Type B pancreatic cell (in vitro differentiated cells): ENCODE measurements at places on chromosomes 2 and 18. TPM values are rescaled to one million over a fixed set of nuclear protein-coding genes. Genes with fewer than 3 reads are reported as not detected.
A peak's percentile ranks its signal among the peaks of the same experiment; 100 is the strongest.

The ATP6V1B1 gene
- total RNA-seq: 6.3 and 8.6 TPM in 2 replicates

The HOXD4 gene
- total RNA-seq: 37.0 TPM in 1 of 2 replicates, not detected in the other

The DPYSL5 gene
- 8.5 and 51.1 TPM in 2 replicates for total RNA-seq

DNA sequence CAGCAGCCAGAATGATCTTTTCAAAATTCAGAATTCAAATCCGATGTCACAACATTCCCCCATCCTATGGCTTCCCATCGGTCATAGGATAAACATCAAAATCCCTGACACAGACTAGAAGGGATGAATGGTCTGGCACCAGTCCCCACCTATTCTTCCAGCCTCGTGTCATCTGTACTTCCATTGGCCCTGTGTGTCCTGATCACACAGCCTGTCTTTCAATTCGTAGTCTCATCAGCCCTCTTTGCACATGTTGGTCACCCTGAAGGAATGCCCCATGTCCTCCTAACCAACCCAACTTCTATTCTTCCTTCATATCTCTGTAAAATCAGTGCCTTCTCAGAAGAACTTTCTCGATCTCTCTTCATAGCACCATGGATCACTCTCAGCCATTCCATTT is 157.2 kb downstream of the NEB start:
- no peak for DNase-seq

DNA sequence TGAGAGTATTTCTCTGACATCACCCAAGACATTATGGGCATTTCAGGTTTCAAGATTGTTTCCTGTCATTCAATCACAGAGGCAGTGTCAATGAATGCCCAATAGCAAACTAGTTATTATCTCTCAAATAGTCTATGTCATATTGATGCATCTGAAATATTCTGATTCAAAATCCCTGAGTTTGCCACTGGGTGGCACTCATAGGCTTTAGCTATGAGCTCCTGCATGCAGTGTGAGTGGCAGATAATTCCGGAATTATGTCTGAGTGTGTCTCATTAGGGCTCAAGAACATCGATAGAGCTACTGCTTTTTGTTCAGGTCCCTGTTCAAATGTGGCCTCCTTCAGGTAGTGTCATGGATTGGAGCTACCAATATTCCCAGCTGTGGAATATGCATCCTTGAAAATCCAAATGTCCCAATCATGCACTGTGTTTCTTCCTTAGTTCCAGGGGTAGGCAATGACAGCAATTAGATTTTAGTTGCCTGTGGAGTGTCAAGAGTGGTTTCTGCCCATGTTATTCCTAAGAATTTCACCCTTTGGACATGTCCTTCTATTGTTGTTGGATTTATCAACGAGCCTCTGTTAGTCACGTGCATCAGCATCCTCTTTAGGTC is 7.8 kb upstream of the OR6B3 start:
- DNase-seq: no peak

The IL36A gene
- not detected in 2 replicates for total RNA-seq

GRCh38 chr2:88450925-88451810 is 1.3 kb downstream of the FOXI3 start:
- no peak for DNase-seq

The ACTG2 gene
- total RNA-seq: 4.2 and 13.7 TPM in 2 replicates

DNA sequence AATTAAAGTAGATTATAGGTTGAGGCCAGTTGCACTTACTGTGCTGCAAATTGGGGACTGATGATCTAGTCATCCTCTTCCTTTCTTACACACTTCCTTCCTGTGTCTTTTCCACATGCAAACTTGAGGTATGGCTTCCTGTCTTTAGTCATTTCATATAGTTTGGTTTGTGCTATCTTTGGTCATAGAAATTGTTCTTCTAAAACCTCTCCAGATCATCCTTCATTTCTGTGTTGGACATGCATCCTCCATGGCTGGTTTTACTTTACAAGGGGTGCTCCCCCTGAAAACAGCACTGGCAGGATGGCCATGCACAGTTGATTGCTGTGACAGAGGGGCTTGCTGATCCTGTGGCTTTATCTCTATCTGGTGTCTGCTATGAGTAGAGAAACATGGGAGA is 36.5 kb downstream of the MGAT5 start:
- no peak for DNase-seq

DNA sequence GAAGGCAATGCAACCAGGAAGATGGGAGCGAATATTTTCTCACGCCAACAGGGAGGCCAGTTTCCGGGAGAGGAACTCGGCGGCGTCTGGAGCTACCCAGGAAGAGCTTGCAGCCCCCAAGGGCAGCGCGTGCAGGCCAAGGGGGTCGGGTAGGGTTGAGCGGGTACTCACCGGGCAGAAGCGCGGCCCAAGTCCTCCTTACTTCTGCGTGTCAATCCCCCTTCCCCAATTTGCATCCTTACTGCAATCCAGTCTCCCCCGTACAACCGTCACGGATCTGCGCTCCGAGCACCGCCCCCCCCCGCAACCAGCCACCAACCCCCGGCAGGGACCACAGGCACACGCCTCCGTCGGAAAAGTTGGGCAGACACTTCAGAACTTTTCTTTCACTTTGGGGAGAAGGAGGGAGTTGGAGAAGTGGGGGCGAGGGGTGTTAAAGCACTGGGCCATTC is 1.3 kb downstream of the ATP8B1 start:
- no peak for DNase-seq

DNA sequence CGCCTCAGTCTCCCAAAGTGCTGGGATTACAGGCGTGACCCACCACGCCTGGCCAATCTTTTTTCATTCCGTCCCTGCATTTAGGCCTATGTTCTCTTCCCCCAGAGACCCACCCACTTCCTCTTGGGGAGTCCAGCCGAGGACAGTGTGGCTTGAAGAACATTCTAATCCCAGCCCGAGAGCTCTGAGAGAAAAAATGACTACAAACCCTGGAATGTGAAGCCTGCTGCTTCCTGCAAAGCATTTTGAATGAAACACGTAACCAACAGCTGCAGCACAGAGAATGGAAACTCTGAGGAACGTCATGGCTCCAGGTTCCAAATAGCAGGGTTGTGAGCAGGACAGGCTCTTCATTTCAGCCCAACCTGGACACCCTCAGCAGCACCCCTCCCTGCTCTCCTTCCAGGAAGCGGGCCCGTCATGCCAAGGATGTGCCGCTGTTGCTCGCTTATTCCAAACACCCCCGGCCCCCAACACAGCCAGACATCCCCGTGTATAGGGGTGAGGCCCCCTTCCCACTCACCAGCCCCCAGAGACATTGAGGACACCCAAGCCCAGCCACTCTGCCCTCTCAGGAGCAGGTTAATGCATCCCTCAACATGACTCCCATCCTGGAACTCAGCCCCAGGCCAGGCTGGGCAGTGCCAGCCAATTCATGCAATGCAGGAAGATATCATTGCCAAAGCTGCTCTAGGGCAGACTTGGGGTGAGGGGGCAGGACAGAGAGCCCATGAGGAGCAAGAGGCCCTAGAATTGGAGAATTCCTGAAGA is 139.8 kb downstream of the ZFP36L2 start:
- DNase-seq: no peak

DNA sequence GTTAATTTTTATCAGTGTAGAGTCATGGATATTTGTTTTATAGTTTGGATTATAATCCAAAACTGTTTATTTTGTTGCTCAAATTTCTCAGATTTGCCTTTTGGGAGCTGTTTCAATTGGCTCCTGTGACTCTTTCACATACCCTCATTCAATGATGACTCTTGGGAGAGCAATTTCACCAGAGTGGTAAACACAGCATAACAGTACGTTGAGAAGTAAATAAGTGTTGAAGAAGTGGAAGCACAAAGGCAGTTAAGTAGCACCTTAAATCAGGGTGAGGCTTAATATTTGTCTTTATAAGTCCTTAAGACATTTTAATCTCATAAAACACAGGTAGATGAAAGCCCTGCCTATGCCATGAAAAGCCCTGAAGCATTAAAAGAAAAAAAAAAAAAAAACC is 17.1 kb upstream of the SLC39A10 start:
- DNase-seq: no peak

The INO80C gene
- 19.7 and 22.6 TPM in 2 replicates for total RNA-seq

The MMADHC gene
- total RNA-seq: 87.3 and 98.0 TPM in 2 replicates

GRCh38 chr2:57278451-57278850 is 768.2 kb upstream of the VRK2 start:
- no peak for DNase-seq

DNA sequence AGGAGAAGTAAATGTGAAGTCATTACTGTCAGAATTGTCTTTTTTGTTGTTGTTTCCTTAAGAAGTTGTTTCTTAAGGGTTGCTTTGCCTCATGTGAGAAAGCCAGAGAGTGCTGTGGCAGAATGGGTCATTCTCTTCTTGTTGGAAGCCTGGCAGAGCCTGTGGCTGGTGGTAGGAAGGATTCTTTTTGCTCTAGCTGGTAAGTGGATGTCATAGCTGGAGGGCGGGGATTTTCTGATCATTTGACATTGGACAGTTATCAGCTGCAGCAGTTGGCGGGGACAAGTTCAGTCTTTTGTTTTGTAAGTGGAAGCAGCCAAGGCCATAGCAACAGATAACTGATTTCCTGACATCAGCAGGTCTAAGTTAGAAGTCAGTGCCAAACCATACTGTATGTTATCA is 5.5 kb upstream of the RMDN2 start:
- DNase-seq: no peak

- no peak for DNase-seq
Observed at GRCh38 chr18:47549021-47549540, 297.6 kb upstream of the SKOR2 start.

The HOXD10 gene
- 0.19 and 0.56 TPM in 2 replicates for total RNA-seq

DNA sequence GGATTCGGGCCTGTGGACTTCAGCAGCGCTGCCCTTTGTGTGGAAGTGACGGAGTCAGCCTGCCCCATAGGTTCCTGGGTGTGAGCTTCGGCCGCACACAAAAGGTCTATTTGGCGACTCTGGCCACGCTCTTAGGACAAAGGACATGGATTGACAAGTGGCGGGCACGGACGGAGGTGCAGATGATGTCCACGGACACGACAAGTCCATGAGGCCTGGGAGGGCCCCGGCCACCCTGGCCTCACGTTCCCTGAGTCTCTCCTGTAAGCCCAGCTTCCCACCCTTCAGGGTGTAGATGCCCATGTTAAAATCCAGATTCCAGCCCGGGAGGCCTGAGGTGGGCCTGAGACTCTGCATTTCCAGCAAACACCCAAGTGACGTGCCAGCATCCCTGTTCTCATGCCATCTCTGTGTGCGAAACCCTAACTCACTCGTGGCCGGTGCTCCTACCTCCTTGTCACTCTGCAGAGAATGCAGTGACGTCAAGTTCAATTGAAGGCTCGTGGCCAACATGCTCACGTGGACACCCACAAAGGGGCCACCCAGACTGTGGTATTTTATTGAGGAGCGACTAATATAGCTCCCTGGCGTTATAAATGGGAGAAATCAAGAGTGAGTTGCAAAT is 111.7 kb downstream of the RTP5 start:
- DNase-seq: no peak

- no peak for DNase-seq
Observed at GRCh38 chr2:216066230-216066629, 15.4 kb downstream of the PECR start.

- DNase-seq: peak; percentile 91
Observed at GRCh38 chr2:56183643-56184499, at the start of gene CCDC85A. Gene CCDC85A (plus strand): TSS chr2:56183990. CDS start chr2:56184625, 635 bp downstream.

GRCh38 chr2:192243488-192243887 is 48.8 kb upstream of the TMEFF2 start:
- no peak for DNase-seq

- DNase-seq: peak; percentile 40
Observed at GRCh38 chr2:236974148-236974547, 111.5 kb upstream of the COPS8 start.

The GBX2 gene
- total RNA-seq: 0.50 and 2.1 TPM in 2 replicates

DNA sequence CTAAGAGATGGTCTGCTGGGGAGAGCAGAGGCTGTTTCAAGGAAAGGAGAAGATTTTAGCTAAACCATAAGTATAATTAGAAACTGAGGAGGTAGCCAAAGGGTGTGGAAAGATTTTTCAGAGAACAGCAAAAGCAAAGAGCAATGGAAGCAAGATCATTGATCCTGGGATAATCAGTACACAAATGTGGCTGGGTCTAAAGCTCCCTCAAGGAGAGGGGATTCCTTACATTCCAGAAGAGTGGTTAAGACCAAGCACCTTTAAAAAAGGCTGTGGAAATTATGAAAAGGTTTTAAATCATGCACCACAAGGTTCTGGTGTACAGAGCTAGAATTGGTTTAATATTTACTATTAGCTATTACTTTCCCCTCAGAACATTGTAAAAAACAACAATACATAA is 246.0 kb upstream of the UBE2E3 start:
- DNase-seq: no peak

GRCh38 chr2:162506706-162507105 is 162.8 kb downstream of the GCA start:
- no peak for DNase-seq

GRCh38 chr2:150856596-150857281 is 369.3 kb upstream of the RND3 start:
- no peak for DNase-seq
